Chondrocyte (in vitro differentiated cells): ENCODE measurements at places on chromosomes 1 and 21. TPM values are rescaled to one million over a fixed set of nuclear protein-coding genes. Genes with fewer than 3 reads are reported as not detected.

DNA sequence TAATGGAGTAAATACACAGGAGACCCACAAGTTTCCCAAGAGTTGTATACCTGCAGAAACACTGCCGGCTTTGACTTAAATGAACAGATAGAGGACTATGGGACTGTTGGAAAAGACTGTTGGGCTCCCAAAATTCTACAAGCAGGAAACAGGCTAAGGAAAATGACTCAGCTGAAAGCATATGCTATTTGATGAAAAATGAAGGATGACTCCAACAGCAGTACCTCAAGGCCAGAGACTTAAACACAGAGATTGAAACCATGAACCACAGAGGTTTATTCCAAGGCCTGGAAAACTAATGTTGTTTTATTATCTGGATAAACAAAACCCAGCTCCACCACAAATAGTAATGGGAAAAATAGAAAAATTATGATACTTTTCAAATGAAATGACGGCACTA lies 187.7 kb downstream of the TNFSF18 start:
- H3K27ac ChIP-seq, result no peak overlapping the region
- H3K27me3 ChIP-seq, result no peaks in the 10 kb centered on the region
- no peak overlapping the region for H3K4me3 ChIP-seq
- H3K4me1 ChIP-seq, result no peaks in the 10 kb centered on the region

NECAP2 gene
- total RNA-seq, result 49.1 to 53.4 TPM (median 51.7 TPM) in 3 replicates

DNA sequence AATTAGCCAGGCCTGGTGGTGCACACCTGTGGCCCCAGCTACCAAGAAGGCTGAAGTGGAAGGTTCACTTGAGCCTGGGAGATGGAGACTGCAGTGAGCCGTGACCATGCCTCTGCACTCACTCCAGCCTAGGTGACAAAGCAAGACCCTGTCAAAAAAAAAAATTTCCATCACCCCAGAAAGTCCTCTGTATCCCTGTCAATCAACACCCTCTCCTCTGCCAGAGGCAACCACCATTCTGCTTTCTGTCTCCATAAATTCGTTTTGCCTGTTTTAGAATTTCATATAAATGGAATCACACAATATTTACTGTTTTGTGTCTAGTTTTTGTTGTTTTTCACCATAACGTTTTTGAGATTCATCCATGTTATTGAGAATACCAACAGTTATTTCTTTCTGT lies 141.6 kb upstream of the SLC45A1 start:
- no peak overlapping the region for H3K27ac ChIP-seq
- H3K27me3 ChIP-seq, result no peaks in the 10 kb centered on the region
- no peak for DNase-seq
- no peak overlapping the region for H3K4me3 ChIP-seq

DNA sequence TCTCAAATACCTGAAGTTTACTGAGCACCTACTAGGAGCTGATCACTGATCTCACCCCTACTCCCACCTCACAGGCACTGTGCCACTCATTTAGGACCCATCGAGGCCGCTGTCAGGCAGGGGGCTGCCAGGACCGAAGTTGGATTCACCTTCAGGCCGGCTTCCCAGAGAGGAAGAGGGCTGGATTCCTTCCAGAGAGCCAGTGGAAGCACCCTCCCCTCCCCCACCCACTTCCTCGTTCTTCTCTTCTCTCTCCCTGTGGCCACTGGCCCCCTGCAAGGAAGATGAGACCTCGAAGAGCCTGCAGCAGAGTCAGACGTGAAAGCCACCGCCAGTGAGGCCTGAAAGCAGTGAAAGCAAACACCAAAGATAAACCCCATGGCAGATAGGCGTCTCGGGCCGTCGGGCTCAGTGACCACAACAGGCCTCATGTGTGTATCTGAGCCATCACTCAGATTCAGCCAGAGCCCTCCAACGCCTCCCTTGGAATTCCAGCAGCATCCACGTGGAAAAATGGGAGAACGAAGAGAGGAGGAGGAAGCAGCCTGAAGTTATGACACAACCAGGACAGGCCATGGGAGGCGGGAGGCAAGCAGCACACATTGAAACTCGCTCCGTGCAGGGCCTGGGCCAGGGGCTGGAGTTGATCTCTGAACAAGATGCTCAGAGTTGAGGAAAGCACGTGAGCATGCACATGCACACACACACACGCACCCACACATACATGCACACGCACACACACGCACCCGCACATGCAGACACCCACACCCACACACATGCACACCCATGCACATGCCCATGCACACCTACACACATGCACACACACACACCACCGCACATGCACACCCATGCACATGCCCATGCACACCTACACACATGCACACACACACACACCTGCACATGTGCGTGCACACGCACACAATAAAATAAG lies 6.2 kb upstream of the AGTRAP start:
- no peaks in the 10 kb centered on the region for H3K36me3 ChIP-seq
- DNase-seq, result no peak
- H3K27ac ChIP-seq, result no peak overlapping the region
- no peak overlapping the region for H3K4me3 ChIP-seq

DNA sequence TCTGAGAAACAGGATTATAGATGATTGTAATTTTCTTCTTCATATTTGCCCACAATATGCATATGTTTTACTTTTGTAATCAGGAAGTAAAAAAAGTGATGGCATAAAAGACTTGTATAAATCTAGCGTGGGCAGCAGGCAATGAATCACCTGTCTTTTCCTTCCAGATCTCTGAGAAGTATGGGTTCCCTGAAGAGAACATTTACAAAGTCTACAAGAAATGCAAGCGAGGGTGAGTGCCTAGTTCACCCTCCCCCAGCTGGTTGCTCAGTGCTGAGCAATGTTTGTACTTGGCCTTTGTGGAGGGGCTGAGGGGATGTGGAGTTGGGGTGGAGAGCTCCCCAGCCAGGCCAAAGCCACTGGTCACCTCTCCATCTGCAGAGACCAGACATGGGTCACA lies 30.7 kb downstream of the GRHL3 start:
- no peak overlapping the region for H3K27ac ChIP-seq
- DNase-seq, result no peak
- peaks cover 4% of the 10 kb centered on the region for H3K27me3 ChIP-seq
- peaks cover 15% of the 10 kb centered on the region for H3K4me1 ChIP-seq
- no peak overlapping the region for H3K4me3 ChIP-seq
- no peaks in the 10 kb centered on the region for H3K36me3 ChIP-seq

DNA sequence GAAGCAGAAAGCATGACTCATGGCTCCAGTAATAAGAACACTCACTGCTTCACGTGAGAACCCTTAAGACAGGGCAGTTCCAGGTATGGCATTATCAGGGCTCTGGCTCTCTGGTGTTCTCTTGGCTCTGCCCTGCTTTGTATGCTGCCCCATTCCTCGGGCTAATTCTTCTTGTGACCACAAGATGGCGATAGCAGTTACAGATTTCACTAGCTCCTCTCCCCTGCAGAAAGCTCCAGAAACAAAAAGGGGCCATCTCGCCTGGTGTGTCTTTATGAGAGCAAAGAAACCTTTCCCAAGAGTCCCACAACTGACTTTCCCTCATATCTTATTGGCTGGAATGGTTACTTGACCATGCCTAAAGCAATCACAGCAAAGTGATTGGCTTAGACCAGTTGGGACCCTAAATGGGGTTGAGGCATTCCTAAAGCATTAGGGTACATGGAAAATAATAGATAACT lies 60.1 kb downstream of the F3 start:
- no peak overlapping the region for H3K27ac ChIP-seq
- no peaks in the 10 kb centered on the region for H3K27me3 ChIP-seq
- H3K4me3 ChIP-seq, result no peak overlapping the region
- peaks cover 3% of the 10 kb centered on the region for H3K4me1 ChIP-seq
- H3K36me3 ChIP-seq, result peaks cover 12% of the 10 kb centered on the region

DNA sequence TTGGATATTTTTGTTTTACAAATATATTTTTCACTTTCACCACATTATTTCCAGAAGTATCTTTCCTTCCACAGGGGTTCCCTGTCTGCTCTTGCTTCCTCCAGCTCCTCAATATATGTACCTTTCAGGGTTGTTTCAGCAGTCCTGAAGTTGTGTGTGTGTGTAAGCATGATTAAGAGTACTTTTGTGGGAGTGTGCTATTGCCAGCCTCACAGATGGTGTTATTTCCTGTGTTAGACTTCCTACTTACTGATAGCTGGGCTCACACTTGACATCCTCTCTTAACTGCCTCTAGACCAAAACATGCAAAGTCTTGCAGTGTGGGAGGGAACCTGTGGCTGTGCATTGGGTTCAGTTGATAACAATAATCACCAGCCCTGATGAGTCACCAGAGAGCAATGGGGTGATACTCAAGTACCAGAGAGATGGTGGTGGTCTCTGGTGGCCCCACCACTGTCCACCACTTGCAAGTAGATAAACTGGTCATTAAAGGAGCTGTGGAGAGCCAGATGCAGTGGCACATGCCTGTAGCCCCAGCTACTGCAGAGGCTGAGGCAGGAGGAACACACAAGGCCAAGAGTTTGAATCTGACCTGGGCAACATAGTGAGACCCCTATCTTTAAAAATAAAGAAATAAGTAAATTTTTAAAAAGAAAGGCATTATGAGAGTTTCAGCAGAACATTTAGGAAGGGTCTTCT lies 126.7 kb downstream of the NR5A2 start:
- H3K4me3 ChIP-seq, result no peak overlapping the region
- peaks cover 19% of the 10 kb centered on the region for H3K4me1 ChIP-seq
- H3K36me3 ChIP-seq, result no peaks in the 10 kb centered on the region
- H3K27me3 ChIP-seq, result peaks cover 3% of the 10 kb centered on the region
- DNase-seq, result no peak
- no peak overlapping the region for H3K27ac ChIP-seq

DNA sequence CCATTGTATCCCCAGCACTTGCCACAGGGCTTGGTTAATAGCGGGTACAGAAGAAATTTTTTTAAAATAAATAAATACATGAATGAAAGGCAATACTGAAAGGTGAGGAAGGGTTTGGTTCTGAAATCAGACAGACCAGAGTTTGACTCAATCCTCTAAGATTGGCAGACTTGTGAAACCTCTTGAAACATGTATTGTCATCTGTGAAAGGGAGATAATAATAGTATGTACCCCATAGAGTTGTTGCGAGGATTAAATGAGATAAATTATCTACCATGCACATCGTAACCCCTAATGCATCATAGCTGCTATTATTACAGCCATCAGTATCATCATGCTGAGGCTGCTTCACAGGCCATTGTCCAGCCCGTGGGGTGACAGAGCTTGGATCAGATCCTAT lies 41.4 kb downstream of the S1PR1 start:
- H3K27ac ChIP-seq, result no peak overlapping the region
- peaks cover 19% of the 10 kb centered on the region for H3K27me3 ChIP-seq
- no peaks in the 10 kb centered on the region for H3K36me3 ChIP-seq
- H3K4me3 ChIP-seq, result no peak overlapping the region

DNA sequence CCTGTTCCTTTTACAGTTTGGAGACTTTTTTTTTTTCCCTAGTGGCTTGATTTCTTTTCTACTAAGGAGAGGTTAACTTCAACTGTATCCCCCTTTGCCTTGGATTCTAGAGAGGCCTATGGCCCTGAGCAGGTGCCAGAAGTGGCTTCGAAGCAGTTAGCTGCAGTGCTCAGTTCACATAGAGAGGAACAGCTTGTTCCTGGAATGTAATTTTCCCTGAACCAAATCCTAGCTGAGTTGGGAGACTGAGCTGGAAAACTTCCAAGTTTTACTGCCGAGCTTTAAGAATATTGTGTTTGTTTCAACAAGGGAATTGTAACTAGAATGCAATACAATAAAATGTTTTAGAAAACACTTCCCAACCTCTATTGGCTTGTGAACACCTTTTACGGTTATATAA lies 17.5 kb downstream of the RD3 start:
- peaks cover 17% of the 10 kb centered on the region for H3K27me3 ChIP-seq
- no peaks in the 10 kb centered on the region for H3K36me3 ChIP-seq
- DNase-seq, result no peak
- peaks cover 16% of the 10 kb centered on the region for H3K4me1 ChIP-seq
- H3K27ac ChIP-seq, result no peak overlapping the region

GRCh38 chr1:193113258-193113991 lies 8.2 kb upstream of the GLRX2 start:
- H3K36me3 ChIP-seq, result no peaks in the 10 kb centered on the region
- peaks cover 53% of the 10 kb centered on the region for H3K4me1 ChIP-seq
- DNase-seq, result no peak

GRCh38 chr1:100736746-100737145 lies 17.2 kb downstream of the VCAM1 start:
- peak overlapping the region; percentile 62 for H3K27ac ChIP-seq
- no peaks in the 10 kb centered on the region for H3K36me3 ChIP-seq
- H3K4me3 ChIP-seq, result no peak overlapping the region
- no peak for DNase-seq
- H3K4me1 ChIP-seq, result peaks cover 34% of the 10 kb centered on the region

- peaks cover 3% of the 10 kb centered on the region for H3K4me1 ChIP-seq
- H3K27me3 ChIP-seq, result peaks cover 26% of the 10 kb centered on the region
- peak; percentile 28 for DNase-seq
- H3K36me3 ChIP-seq, result no peaks in the 10 kb centered on the region
- H3K4me3 ChIP-seq, result no peak overlapping the region
- no peak overlapping the region for H3K27ac ChIP-seq
These were observed 18.2 kb downstream of the RHBG start for GRCh38 chr1:156386949-156387869.

B3GALT6 gene
- total RNA-seq, result 37.4 to 39.6 TPM (median 39.6 TPM) in 3 replicates

LCE3D gene
- not detected in 3 replicates for total RNA-seq

ALG6 gene
- total RNA-seq, result 7.5 to 11.6 TPM (median 8.5 TPM) in 3 replicates

AMY1C gene
- total RNA-seq, result not detected in 3 replicates

DNA sequence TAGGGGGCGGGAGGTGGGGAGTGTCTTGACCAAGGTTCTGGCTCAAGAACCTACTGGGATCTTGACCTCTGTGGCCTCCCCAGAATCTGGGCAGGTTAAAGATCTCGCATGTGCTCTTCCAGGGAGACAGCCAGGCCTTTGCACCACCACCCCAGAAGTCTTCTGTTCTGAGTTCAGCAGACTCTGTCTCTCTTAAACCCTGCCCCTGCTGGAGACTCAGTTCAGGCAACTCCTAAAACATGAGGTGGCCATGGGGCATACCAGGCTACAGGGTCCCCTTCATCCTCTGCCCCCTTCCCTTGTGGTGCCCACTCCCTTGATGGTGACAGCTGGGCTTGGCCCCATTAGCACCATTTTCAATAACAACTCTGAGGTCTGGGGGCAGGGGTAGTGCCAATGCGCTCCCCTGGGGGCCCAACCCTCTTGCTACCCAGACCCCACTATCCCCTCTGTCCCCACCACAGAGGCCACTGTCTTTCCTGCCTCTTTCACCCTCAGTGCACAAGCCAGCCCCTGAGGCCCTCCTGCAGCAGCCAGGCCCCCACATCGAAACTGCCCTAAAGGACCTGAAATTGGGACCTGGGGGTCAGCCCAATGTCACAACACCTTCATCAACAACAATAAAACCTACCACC lies 132.7 kb upstream of the RUNX3 start:
- H3K36me3 ChIP-seq, result no peaks in the 10 kb centered on the region
- H3K4me3 ChIP-seq, result no peak overlapping the region
- H3K4me1 ChIP-seq, result peaks cover 9% of the 10 kb centered on the region
- peaks cover 22% of the 10 kb centered on the region for H3K27me3 ChIP-seq
- no peak overlapping the region for H3K27ac ChIP-seq
